NCI-H1105 treated with DMSO at 0.1 percent for 48 hours (cell line): ENCODE measurements at places on chromosomes 12 and 14.
A peak's percentile ranks its signal among the peaks of the same experiment; 100 is the strongest.

DNA sequence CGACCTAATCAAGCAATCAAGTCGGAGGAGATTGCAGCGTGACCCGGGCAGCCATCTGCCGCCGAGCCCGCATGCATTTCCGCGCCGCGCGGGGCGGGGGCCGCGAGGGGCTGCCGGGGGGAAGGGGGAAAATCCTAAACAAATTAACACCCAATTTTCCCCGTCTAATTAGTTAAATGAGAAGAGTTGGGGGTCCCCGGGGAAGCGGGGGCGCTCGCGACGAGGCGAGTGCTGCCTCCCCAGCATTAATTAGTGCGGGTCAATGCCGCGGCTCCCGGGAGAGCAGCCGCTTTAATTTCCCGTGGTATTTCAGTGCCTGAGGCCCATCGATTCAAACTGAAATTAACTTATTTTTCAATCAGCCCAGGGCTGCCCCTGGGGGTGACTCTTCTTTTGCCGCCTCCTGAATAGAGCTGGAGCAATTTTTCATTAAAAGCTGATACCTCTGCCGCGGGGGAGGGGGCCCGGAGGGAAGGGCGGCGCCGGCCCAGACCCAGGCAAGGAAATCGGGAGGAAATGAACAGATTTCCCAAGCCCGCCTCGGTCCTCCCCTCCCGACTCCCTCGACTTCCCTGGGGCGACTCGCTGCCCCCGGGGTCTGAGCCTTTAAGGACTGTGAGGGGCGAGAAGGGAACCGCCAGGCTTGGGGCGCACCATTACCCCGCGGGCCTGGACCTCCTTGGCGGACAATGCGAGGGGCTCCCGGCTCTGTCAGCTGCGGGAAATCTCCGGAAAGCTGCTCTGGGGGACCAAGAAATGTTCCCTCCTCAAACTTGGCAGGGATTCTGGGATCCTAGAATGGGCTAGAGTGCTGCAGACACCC is 18.9 kb downstream of the VSX2 start:
- DNase-seq = no peak

- DNase-seq = no peak
Measured at GRCh38 chr12:5924342-5924741, 20.7 kb downstream of the ANO2 start.

GRCh38 chr12:48342980-48343379 is 7.7 kb downstream of the ZNF641 start:
- DNase-seq = no peak

DNA sequence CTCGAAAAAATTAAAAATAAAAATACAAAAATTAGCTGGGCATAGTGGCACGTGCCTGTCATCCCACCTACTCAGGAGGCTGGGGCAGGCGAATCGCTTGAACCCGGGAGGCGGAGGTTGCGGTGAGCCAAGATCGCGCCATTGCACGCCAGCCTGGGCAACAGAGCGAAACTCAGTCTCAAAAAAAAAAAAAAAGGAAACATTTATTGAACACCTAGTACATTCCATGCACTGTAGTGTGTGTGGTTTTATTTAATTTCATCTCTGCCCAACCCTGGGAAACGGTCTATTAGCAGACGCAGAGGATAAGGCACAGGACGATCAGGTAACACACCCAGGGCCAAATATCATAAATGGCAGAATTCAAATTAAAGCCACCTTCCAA is 35.8 kb upstream of the SINHCAF start:
- no peak for DNase-seq

- no peak for DNase-seq
Measured at GRCh38 chr14:100871234-100872186, 32.0 kb downstream of the RTL1 start.

DNA sequence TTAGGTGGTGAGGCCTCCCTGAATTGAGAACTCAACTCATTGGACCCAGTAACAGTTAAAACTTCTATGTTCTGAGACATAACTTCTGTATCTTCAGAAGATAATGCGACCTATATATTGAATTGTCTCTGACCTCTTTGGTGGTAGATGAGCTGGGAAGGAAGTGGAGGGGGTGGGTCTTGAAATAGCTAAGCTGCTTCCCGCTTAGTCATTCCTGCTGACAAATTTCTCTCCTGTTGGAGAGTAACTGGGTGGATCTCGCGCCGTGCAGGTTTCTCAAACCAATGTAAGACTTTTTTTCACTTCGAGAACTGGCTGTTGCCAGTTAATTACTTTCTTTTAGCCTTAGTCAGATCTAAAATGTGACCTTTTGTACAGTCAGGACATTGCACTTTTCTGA is 100.8 kb downstream of the PPHLN1 start:
- DNase-seq = no peak

- DNase-seq = peak; percentile 61
Measured at GRCh38 chr12:27969624-27970400, 2.7 kb downstream of the PTHLH start.

- peak; percentile 97 for DNase-seq
Measured at GRCh38 chr14:57089901-57090300, 178.8 kb downstream of the EXOC5 start.

DNA sequence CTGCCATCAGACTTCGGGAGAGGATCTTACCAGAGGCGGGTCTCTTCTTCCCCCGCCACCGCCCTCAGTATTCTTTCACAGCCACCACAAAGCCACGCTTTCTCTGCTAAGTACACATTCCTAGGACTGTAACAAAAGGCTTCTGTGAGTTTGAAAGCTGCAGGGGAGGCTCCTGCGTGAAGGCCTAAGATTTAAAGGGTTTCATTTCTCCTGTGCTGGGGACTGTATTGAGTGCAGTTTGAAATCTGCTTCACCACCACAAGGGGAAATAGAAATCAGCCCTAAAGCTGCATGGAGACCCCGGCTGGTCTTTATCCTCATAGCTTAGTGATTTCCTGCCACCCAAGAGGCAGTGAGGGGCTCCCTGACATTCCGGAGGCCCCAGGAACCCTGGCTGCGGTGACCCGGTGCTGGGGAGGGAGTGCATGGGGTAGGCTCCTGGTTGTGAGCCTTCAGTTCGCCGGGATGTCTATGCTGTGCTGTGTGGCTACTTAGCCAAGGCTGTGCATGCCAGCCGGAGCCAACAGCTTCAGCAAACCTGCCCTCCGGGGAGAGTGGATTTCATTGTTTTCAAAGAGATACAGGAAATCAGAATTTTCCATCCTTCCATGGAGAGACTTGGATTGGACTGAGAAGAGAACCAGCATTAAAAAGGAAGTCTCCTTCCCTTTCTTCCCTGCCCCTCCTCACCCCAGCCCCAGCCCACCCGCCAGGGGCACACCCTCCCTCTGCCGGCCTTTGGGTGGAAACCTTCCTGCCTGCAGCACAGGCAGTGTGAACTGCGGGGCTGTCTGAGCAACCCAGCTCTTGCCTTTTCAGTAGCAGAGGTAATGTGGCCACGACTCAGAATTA is 163.3 kb downstream of the ETV6 start:
- DNase-seq = peak; percentile 49
